RCC 7860 (cell line): ENCODE measurements at places on chromosomes 12 and 14.

DNA sequence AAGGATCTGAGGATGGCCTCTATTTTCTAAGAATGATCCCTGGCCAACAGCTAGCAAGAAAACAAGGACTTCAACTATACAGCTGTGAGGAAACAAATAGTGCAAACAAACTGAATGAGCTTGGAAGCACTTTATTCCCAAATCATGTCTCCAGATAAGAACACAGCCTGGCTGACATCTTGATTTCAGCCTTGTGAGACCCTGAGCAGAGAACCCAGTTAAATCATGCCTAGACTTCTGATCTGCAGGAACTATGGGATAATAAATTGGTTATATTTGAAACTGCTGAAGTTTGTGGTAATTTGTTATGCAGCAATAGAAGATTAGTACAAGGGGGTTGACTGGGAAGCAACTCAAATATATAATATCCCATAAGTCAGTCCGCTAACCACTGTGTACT is 183.9 kb upstream of the BMP4 start:
- DNase-seq = no peak

GRCh38 chr14:51967521-51967920 is 21.8 kb upstream of the RTRAF start:
- no peak for DNase-seq

GRCh38 chr12:102114212-102114611 is 5.7 kb downstream of the NUP37 start:
- DNase-seq = no peak

DNA sequence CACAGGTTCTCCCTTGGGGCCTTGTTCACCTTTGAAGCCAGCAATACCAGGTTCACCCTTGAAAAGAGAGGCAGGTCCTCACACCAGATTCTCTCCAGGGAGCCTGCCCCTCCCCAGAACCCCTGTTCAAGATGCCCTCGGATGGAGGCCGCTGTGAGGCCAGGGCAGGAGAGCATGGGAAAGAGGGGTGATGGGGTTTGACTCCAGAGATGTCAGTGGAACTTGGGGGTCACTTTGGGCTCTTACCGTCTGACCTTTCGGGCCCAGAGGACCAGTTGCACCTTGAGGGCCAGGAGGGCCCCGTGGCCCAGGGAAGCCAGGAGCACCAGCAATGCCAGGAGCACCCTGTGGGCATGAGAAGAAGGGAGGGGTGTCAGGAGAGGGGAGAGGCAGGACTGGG is 17.4 kb downstream of the COL2A1 start:
- no peak for DNase-seq
